ENCODE measurements at places on chromosomes 1 and 21. TPM values are rescaled to one million over a fixed set of nuclear protein-coding genes. Genes with fewer than 3 reads are reported as not detected.

Gene DIPK1A
- 7.5 TPM for total RNA-seq

Gene AZIN2
- 2.2 TPM for total RNA-seq

Gene SLC16A4
- total RNA-seq = 73.0 TPM

Gene RAB3B
- total RNA-seq = 91.9 TPM

Gene KIF21B
- 0.36 TPM for total RNA-seq

Gene NR1I3
- not detected for total RNA-seq

Gene LCA5L
- 0.28 TPM for total RNA-seq

Gene PGBD5
- total RNA-seq = 0.28 TPM

Measured in IMR-90 (cell line).